ENCODE measurements at places on chromosomes 3 and 15.

DNA sequence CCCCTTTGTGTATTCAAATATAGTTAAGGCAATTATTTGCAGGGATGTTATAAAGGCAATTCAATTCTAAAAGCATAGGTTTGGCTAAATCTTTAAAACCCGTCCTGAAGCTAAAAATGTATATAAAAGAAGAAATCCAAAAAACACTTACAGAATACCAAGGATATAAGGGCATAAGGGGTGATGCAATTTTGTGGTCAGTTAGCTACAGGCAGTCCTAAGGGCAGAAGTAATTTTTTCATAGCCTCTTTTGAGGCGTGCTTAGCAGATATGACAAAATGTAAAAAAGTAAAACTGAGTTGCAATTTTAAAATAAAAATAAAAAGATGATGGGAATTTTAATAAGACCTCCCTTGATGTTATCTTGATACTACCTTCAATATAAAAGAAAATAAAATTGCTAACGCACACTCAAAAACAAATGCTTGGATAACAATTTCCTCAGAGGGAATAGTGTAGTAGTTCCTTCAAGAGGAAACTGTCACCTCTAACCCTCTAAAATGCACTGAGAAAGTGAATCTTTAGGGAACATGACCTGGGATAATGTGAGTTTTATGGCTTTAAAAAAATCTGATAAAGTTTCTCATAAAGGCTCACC lies 104.2 kb downstream of the MYH15 start:
- DNase-seq, result no peak

DNA sequence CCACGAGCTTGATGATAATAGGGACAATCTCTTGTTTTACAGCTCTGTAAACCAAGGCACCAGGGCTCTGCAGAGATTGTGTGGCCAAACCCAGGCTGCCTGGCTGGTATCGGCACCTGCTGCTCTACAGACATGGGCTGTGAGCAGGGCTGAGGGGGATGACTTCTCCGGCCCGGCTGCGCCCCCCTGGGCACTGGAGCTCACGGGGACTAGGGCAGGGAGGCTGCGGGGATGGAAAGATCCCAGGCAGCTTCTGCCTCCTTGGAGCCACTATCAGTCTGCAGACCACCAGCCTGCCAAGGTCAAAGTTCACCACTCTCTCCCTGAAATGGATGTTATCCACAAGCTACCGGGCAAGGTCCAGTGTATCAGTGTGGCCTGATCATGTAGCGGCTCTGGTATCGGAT lies 22.0 kb upstream of the PIGZ start:
- no peak for DNase-seq

DNA sequence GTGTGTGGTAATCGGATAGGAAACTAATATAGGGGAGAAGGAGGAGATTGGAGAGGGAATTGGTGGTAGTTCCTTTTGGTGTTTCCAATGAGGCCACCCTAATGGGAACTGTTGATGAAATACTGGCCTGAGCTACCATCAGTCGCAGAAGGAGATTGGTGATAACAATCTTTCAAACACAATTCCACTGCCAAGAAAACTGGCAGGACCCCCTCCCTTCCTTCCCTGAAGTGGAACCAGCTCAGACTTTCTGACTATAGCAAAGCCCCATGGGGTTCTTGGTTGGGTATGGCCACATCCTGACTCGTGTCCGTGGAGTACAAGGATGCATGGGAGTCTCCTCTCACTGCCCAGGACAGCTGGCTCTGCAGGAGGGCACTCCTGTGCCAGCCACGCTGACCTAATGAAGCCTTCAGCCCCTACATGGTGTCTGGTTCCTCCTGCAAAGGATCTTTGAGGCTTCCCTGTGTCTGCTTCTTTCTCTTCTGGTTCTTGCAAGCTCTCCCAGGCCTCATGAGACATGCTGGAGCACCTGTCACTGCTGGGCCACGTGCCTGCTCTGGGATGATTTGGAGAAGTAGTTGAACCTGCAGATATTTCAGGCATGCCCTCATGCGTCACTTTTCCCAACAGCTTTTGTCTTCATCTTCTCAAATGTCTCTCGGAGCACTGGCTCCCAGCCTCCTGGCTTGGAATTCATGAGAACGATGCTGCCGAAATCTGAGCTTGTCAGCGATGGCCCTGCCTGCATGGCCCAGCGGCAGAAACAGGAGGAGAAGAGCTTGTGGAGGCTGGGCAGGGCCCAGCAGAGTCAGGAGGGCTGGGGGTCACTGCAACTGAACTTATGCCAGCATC lies 90.0 kb upstream of the ADPGK start:
- peak; percentile 65 for DNase-seq

DNA sequence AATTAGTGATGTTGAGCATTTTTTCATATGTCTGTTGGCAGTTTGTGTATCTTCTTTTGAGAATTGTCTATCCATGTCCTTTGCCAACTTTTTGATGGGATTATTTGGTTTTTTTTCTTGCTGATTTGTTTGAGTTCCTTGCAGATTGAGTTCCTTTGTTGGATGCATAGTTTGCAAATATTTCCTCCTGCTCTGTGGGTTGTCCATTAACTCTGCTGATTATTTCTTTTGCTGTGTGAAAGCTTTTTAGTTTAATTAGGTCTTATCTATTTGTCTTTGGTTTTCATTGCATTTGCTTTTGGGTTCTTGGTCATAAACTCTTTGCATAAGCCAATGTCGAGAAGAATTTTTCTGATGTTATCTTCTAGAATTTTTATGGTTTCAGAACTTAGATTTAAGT lies 414.6 kb downstream of the EPHA6 start:
- no peak for DNase-seq

DNA sequence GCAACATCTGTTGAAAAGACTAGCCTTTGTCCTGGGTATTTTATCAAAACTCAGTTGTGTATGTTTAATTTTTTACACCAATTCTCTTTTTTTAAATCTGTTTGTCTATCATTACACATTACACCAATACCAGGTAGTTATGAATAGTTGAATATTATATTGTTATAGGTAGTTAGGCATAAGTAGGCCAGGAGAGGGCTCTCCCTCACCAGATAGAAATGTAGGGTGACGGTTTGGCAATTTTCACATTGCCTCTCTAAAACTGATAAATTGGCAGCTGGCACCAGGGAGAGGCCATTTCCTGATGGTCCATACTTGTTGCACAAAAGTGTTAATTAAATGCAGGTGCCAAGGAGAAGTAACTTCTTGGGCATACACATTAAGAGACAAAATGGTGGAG lies 483.1 kb upstream of the EPHA6 start:
- no peak for DNase-seq

DNA sequence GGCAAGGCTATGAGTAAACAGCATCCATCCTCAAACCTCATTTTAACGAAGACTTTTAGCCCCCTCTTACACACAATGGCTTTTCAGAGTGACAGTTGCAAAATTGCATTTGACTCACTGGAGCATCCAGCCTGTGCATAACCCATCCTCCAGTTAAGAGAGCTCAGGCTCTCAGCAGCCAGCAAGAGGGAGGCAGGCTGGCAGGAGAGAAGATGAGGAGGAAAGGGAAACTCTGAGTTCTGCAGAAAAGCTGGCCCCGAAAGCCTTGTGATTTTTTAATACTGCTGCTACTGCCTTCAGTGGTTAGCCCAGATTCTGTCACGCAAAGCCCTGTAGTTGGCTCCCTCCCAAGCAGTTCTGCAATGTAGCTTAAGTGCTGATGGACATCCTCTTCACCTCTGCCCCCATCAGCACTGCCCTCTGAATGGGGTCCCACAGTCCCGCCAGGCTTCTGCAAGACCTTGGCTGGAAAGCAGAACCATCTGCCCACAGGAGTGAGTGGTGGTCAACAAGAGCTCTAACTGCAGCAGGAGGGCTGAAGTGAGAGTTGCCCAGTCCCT lies 371.3 kb downstream of the EPHB1 start:
- no peak for DNase-seq

DNA sequence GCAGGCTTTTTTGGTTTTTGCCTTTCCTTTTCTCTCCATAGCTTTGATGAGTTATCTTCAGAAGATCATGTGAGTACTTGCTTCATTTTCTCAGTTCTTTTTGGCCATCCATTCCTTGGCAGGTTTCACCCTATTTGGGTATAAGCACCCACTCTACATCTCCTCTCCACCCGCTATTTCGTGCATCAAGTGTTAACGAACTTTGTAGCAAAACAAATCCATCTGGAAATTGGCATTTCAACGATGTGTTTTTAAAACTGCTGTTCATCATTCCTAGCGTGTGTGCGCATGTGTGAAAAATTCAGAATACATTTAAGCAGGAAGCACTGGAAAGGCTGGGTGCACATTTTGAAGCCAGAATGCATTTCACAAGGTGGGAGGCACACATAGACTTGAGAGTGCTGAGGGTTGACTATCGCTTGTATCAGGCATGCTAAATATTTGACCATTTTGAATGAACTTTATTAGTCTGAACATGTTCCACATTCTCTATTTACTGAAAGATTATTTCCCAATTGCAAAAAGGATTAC lies 89.7 kb upstream of the FHIT start:
- DNase-seq, result no peak

DNA sequence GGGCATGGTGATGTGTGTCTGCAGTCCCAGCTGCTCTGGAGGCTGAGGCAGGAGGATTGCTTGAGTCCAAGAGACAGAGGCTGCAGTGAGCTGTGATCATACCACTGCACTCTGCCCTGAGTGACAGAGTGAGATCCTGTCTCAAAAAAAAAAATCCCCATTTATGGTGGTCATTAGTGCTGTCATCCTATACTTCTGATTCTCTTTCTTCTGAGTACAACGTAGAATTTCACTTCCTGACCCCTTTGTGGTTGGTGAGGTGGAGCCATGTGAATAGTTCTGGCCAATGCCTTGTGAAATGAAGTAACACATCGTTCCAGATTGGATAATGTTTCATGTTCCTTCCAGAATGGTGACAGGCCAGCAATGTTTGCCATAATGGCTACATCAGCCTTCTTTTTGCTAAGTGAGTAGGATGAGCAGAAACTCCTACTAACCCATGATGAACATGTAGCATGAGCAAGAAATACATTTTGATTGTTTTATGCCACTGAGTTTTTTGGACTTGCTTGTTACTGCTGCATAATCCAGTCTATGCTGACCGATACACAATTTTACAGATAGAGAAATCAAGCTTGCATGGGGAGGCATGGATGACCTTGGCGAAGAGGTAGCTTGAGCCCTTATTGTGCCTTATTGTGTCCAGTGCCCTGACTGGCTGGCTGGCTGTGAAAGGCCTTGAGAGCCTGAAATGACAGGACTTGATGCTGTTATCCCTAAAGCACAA lies 30.9 kb upstream of the TLE3 start:
- no peak for DNase-seq

- no peak for DNase-seq
These were observed 4.5 kb upstream of the MRPS22 start for GRCh38 chr3:139339219-139339906.

- DNase-seq, result no peak
These were observed 253.1 kb upstream of the TRIM42 start for GRCh38 chr3:140424726-140425125.

DNA sequence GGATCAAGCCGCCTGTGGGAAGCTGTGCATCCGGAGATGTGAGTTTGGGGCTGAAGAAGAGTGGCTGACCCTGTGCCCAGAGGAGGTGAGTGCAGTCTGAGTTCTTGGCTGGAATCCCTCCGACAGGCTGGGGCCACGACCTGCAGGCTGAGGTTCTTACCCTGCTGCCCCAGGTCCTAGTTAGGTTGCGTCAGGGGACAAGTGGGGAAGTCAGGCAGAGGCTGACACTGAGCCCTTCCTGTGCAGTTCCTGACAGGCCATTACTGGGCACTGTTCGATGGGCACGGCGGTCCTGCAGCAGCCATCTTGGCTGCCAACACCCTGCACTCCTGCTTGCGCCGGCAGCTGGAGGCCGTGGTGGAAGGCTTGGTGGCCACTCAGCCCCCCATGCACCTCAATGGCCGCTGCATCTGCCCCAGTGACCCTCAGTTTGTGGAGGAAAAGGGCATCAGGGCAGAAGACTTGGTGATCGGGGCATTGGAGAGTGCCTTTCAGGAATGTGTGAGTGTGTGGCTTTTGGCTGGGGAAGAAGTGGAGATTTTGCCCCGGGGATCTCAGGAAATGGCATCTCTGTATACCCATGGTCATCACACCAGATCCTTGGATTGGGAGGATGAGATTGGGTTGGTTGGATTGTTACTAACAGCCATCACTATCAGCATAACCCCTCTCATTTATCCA lies 1.3 kb downstream of the PPM1M start:
- DNase-seq, result no peak

DNA sequence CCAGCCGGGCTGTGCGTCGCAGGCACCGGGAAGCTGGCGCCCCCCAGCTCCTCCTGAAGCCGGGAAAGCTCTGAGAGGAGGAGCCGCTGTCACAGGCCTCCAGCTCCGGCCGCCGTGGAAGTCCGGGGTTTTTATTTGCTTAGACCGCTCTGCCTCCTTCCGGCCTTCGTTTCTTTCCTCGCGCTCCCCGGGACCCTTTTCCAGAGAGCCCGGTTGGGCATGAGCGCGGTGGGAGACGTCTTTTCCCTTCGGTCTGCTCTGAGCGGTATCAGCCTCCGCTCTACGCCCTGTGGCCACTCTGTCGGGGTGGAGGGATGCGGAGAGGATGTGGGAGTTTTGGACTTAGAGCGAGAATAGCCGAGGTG lies 559 bp downstream of the SENP5 start:
- no peak for DNase-seq

- DNase-seq, result no peak
These were observed 199.2 kb downstream of the IL5RA start for GRCh38 chr3:2910997-2911396.

DNA sequence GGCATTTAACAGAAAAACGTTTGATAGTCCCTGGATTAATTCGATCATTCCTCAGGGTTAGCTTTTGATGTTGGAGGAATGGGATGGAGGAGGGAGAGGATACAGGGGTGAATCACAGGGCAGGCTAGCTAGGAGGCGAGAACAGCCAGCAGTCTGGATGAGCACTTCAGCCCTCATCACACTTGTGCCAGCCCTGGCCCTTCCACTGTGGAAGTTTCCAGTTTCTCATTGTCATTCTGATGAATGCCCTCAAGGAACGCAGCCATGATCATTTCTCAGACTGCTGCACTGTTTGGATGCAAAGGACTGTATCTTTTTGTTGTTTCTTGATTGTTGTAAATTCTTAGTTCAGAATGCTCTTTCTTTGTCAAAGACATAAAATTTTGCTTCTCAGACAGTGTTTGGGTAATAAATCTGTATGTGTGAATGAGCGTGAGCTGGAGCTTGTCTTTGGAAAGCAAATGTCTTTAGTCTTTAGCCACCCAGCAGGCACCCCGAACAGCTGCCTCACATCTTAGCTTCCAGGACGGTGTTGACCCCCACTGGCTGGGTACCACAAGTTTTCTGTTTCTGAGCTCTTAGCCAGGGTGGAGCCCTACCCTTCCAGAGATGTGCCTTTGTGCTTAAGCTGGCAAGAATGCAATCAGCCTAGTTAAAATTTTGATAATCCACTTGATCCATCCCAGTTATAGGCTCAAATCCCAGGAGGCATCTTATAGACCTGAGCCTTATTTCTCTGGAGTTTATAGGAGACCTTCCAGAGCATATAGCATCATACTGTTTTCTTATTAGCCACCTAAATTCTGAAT lies 121.1 kb downstream of the PDCD6IP start:
- no peak for DNase-seq

DNA sequence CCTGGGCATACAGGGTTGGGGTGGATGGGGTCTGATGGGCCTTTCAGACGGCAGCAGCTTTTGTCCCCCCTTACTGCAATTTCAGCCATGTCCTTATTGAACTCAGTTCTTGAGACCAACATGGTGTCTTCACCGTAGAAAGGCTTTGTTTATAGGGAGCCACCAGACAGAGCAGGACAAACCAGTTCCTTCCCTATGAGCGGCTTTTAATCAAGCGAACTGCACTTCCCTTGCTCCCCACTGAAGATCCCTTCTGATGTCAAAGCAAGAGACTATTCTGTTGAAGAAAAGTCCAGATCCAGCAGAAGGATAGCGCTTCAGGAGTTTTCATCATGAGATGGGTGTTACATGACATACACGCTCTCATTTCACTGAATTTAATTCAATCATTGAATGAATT lies 100.4 kb downstream of the CD47 start:
- no peak for DNase-seq

All from NCI-H446 (cell line).